ENCODE measurements at places on chromosomes 11 and 22.

GRCh38 chr11:88620568-88621130 lies 283.1 kb upstream of the CTSC start:
- DNase-seq = no peak

- no peak for DNase-seq
These were observed 14.4 kb upstream of the TBC1D10A start for GRCh38 chr22:30340911-30341685.

- DNase-seq = no peak
These were observed 4.3 kb downstream of the CBX6 start for GRCh38 chr22:38867471-38868285.

DNA sequence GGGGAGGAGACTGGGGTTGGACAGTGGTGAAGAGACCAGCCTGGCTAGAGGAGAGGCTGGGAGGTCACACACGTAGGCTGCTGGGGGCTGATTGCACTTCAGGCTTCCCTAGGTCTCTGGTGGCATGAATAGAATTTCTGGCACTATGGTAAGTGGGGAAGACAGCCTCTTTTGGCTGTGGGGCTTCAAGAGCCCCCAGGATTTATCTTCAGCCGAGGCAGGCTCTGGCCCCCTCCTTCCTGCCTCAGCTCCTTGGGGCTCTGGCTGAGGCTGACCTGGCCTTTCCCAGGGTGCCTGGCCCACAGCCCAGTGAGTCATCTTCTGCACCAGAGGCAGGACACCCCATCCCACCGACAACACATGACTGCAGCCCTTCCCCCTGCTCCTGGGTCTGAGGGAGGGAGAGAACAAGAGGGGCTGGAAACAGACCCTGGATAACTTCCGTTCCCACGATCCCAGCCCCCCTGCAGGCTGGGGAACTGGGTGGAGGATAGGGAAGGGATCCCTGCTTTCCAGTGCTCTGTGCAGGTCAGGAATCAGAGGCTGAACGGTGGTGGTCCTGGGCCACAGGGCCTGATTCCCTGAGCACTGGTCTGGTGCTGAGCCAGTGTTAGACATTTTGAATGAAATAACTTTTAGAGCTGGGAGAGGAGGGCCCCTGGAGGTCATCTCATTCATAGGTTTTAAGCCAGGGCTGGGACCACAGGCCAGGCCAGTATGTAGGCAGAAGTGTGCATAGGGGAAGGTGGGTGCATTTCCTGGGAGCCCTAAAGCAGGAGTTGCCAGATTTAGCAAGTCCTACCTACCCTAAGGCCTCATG lies 26.5 kb downstream of the ARHGEF17 start:
- no peak for DNase-seq

DNA sequence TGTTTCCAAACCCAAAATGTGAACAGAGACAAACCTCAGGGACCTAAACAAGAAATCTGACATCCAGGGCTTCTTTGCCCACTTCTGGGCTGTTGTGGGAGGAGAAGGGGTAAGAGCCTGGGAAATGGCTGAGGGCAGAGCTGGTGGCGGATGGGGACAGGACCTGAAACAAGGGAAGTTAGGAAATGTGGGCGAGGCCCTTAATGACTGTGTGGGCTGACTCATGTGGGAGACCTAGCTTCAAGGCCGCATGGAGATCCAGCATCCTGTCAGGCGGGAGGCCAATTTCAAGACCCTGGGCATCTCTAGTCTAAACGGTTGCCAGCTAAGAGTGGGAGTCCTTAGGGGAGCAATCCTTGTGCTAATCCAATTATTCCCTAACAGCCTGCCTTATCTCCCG lies 2.1 kb upstream of the OAF start:
- no peak for DNase-seq

DNA sequence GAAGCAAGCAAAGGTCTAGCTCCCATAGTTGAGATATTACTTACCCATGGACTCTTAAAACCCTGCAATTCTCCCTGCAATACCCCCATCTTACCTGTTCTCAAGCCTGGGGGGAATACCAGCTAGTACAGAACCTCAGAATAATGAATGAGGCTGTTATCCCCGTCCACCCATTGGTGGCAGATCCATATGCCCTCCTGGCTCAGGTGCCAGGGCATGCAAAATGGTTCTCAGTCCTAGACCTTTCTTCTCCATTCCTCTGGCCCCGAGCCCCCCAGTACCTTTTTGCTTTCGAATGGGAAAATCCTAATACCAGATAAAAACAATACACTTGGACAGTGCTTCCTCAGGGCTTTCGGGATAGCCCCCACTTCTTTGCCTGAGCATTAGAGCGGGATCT lies 86.4 kb downstream of the PIWIL4 start:
- DNase-seq = no peak

All from activated CD4-positive, alpha-beta T cell treated with anti-CD3 and anti-CD28 coated beads, Interleukin-2, amount 50 U/mL, for 48 hours (primary cell).